ENCODE measurements at places on chromosomes 16 and 17.
A peak's percentile ranks its signal among the peaks of the same experiment; 100 is the strongest.

DNA sequence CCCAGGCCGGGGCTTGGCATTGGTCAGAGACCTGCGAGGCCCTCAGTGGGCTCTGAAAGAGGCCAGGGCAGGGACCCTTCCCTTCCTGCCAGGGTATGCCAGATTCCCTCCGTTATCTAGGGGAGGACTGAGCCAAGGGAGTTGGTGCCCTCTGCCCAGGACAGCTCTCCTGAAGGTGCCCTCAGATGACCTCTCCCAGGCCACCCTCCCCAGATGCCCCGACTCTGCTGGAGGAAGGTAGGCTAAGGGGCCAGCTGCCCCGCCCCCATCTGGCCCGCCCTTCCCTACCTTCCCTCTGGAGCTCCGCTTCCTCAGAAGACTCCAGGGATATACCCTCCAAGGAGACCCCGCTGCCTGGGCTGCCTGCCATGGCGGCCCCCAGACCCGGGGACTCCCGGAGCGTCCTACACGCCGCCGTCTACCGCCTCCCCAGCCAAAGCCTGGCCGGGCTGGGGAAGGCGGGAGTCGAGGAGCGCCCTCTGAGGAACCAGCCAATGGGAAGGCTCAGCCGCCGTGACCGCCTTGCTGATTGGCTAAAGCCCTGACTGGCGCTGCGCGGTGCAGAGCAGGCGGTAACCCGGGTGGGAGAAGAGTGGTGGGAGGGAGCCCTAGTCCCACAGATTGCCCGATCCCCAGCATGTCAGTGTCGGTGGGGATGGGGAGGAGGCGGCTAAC is 7.0 kb downstream of the MPP2 start:
- peak; percentile 99 for DNase-seq

DNA sequence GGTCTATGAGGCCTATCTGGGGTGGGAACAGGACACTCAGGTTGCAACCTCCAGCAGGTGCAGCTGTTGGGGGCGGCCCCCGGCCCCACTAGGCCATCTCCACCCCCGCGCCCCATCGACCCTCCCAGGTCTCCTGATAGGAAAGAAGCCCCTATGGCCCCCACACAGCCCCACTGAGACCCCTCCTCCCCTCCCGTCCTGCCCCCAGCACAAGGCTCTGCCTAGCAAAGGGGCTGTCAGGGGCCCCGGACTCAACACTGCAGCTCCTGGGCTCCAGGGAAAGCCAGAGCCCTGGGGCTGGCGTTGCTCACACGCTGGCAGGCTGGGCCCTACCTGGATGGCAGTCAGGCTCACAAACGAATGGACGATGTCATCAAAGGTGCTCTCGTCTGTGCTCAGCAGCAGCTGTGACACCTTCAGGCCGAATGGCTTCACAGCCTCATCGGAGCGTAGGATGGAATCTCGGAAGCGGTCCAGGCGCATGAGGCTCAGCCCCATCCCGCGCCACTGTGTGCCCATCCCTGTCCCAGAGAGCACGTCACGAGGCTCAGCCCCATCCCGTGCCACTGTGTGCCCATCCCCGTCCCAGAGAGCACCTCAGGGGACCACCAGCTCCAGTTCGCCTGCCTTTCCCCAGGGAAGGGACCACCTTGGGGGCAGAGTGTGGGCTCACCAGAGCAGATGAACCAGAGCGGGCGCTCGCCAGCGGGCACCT is 7.3 kb downstream of the FASN start:
- no peak for DNase-seq

- DNase-seq = no peak
Measured at GRCh38 chr17:29581583-29582253, 7.7 kb downstream of the GIT1 start.

DNA sequence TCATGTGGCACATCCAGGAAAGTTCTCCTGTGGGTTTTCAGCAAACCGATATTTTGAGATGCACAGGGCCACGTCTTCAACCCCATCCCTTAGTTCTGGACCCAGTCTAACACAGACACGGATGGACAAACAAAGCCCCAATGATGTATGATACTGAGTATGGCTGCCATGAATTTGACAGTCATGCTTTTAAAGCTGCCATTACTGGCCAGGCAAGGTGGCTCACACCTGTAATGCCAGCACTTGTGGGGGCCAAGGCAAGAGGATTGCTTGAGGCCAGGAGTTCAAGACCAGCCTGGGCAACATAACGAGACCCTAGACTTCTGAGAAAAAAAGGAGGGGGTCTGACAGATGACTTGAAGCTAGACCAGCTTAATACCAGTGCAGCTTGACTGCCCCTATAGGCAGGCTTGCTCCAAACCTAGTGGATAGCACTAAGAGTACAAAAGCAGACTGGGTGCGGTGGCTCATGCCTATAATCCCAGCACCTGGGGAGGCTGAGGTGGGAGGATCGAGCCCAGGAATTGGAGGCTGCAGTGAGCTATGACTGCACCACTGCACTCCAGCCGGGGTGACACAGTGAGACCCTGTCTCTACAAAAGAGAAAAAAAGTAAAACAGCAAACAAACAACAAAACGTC is 10.8 kb upstream of the ZNF629 start:
- DNase-seq = no peak

GRCh38 chr16:57469046-57469445 is 6.6 kb downstream of the POLR2C start:
- no peak for DNase-seq

- no peak for DNase-seq
Measured at GRCh38 chr16:53372992-53373871, 61.0 kb upstream of the RBL2 start.

- DNase-seq = peak; percentile 53
Measured at GRCh38 chr16:46857368-46857945, 26.5 kb upstream of the C16orf87 start.

GRCh38 chr17:6639586-6640535 is 650 bp downstream of the KIAA0753 start:
- DNase-seq = peak; percentile 60

- DNase-seq = no peak
Measured at GRCh38 chr16:2161911-2162310, 6.3 kb downstream of the TRAF7 start.

GRCh38 chr16:35745821-35746248 is 2286.4 kb downstream of the TP53TG3F start:
- DNase-seq = no peak

DNA sequence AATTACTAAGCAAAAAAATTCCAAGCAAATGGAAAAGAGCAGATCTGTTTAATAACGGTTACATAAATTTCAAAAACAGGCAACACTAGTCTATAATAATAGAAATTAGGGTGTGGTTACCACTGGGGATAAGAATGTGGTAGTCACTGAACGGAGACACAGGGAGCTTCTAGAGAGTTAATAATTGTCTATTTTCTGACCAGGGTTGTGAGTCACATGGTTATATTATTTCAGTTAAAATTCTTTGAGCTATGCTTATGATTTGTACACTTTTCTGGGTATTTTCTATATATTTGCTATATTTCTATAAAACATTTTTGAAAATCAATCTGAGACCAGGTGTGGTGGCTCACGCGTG is 433.9 kb upstream of the MAF start:
- no peak for DNase-seq

- DNase-seq = no peak
Measured at GRCh38 chr17:8869114-8869815, 1.8 kb upstream of the PIK3R6 start.
